ENCODE measurements at places on chromosomes 4 and X.

DNA sequence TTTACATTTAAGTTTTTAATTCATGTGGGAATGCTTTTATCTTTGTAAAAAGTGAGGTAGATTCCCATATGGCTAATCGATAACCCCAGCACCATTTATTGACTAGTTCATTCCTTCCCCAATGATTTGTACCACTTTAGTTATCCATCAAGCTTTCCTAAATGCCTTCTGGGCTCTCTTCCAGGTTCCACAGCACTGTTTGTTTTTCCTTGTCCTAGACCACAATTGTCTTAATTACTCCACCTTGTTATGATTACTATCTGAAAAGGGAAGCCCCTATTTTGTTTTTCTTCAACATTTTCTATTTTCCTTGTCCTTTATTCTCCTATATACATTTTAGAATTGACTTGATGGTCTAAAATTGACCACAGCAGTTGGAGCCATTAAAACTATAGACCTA lies 48.5 kb upstream of the GPRIN3 start:
- DNase-seq, result no peak

DNA sequence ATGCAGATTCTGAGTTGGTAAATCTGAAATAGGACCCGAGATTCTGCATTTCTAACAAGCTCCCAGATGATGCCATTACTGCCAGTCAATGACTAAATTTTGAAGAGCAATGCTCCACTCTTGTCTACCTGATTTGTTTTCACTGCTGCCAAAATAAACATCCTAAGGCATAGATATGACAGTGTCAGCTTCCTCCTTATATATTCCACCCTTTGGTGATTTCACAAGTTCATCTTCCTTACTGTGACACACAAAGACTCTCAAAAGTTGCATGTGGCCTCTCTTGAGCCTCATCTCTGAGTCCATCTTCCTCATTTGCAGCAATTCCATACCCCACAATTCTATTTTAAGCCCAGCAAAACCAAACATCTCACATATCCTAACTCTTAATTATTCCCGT lies 110.9 kb downstream of the FBXW7 start:
- no peak for DNase-seq

DNA sequence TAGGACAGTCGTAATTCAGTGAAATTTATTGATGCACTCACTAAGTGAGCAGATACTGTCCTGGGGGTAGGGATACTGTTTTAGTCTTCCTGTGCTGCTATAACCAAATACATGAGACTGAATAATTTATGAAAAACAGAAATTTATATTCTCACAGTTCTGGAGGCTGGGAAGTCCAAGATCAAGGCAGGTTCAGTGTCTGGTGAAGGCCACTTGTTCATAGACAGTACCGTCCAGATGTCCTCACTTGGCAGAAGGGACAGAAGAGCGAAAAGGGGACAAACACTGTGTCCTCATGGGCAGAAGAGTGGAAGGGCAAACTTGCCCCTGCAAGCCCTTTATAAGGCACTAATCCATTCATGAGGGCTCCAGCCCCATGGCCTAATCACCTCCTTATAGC lies 45.6 kb downstream of the PGRMC2 start:
- no peak for DNase-seq

GRCh38 chr4:122602277-122603142 lies 18.4 kb downstream of the IL21 start:
- no peak for DNase-seq

- no peak for DNase-seq
These were observed 65.6 kb downstream of the NBDY start for GRCh38 chrX:56794404-56795230.

DNA sequence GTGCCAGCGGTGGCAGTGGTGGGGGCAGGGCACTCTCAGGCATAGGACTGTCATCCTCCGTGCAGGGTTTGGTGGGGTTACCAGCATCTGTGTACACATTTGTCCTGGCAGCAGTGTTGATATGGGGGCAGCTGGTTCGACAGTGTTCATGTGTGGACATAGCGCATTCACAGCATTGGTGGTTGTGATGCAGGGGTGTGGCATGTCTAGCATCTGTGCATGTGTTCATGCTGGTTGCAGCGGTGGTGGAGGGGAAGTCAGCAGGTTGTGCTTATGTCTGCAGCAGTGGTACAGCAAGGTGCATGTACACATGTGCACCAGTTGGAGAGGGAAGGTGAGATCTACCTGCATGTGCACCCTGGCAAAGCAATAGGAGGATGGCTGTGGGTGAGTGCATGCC lies 75.3 kb upstream of the ZXDB start:
- DNase-seq, result no peak

DNA sequence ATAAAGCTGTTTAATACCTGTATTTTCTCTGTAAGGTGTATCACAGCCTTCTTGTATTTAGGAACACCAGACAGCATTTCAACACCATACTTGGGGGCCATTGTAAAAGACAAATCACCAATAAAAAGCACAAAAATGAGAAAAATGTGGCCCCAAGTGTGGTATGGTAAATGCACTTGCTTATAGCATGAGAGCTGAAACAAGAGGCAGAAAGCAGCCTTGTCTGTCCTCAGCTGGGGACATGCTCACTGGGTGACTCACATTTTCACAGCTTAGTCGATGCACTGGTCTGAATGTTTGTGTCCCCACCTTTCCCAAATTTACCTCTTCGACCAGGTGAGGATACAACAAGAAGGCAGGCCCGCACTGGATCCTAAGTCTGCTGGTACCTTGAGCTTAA lies 639.7 kb upstream of the AGA start:
- no peak for DNase-seq

- no peak for DNase-seq
These were observed 78.9 kb downstream of the IL21 start for GRCh38 chr4:122541996-122542395.

GRCh38 chr4:100736641-100737451 lies 219.0 kb upstream of the EMCN start:
- DNase-seq, result no peak

- DNase-seq, result no peak
These were observed 29.9 kb downstream of the ZDHHC9 start for GRCh38 chrX:129813662-129814368.

GRCh38 chrX:50111742-50112141 lies 89.1 kb downstream of the AKAP4 start:
- DNase-seq, result no peak

DNA sequence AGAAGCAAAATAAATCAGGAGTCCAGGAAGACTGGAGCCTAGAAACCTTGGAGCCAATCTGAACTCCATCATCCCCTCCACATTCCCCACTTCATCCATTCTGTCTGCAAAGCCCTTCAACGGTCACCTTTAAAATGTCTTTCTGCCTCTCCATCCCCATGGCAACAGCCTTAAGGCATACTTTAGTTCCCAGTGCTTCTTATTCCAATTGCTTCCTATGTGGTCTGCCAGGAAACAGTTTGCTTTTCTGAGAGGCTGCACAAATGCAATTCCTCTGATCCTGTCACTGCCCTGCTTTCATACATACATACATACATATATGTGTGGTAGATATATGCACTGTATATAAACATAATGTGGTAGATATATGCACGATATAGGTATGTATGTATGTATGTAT lies 786 bp upstream of the MAGEH1 start:
- no peak for DNase-seq

DNA sequence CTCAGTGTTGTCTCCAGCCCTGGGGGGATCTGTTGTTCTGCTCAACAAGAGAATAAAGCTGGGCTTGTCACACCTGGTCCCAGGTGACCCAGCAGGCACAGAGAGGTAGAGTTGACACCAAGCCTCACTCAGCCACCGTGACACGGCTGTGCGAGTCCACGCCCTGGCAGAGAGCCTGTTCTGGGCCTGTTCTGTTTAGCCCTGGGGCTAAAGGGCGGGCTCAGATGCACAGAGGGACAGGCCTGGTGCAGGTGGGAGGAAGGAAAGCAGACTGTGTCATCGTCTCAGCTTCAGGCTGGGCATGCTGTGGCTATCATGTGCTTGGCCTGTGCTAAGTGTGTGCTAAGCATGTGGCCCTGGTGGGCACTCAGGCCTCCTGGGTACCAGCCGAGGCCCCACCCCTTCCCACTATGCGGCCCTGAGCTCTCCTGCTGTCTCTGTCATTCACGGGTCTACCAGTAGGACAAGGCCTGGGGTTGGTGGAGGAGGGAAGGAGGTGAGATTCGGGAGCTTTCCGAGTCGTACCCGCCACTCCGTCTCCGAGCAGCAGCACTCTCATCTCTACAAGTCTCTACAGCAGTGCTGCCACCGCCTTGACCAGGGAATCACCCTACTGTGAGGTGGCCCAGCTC lies 10.8 kb downstream of the WFS1 start:
- DNase-seq, result no peak

DNA sequence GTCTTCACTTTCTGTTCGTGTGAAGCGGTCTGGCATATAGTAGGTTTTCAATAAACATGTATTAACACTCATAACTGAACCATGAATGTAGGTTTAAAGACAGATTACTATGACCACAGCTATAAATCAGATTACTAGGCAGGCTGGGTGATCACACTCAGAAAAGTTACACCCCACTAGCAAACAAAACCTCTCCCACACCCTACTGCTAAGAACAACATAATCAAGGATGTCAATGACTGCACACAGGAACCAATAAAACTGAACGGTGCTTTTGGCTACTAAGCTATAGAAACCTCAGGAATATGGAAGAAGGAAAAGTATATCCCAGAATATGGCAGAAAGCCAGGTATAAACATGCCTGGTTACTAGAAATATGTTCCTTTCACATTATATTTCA lies 676.9 kb downstream of the SMARCA1 start:
- no peak for DNase-seq

DNA sequence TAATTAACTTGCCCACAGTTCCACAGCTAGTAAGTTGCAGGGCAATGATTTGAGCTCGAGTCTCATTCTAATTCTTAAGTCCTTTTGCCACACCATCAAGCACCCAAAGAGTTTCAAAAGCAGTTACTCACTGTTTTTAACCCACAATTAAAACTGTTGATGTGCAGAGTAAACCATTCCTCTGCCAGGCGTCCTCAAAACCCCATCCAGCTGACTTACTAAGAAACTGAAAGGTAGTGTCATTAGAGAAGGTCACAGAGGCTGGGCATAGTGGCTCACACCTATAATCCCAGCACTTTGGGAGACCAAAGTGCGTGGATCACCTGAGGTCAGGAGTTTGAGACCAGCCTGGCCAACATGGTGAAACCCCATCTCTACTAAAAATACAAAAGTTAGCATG lies 121.7 kb downstream of the CHIC2 start:
- no peak for DNase-seq

- no peak for DNase-seq
These were observed 1.4 kb downstream of the CCNI start for GRCh38 chr4:77074381-77074831.

DNA sequence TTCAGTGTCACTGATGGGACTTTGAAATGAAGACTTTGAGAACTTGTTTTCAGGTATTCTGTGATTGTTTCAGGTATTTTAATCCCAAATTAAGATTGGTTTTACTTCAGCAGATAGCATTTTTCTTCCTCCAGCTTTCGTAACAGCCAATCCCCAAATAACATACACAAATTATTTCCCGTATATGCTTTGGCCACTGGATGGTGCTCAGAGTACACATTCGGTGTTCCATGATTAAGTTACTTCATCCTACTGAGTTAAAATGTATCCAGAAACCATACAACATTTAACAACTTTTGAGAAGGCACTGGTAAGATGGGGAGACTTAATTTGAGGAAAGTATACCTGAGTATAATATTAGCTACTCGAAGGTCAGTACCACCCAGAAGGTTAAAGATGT lies 233.4 kb upstream of the FAM47A start:
- no peak for DNase-seq

- DNase-seq, result no peak
These were observed 44.1 kb downstream of the DTHD1 start for GRCh38 chr4:36325499-36325898.

- no peak for DNase-seq
These were observed 2.7 kb downstream of the PDLIM5 start for GRCh38 chr4:94454405-94454804.

DNA sequence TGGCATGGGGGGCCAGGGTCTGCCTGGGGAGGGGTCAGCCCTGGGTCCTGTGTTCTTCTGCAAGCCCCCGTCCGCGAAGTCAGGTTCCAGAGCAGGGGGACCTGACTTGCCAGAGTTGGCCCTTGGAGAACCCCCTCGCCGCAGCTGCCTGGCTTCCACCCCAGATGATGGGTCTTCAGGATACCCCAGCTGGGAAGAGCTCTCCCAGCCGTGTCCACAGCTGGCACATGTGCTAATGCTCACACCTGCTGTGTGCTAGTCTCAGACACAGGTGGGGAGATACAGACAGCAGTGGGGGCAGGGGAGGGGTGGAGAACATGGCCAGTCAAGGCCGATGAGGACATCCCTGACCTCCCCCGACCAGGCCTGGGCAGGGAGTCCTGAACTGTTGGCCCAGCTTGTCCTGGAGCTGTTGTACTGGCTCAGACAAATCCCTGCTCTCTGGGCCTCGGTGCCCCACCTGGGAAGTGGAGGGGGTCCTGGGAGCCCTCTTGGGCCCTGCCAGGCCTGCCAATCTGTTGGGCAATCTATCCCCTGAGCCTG lies 3.5 kb downstream of the ADRA2C start:
- DNase-seq, result no peak

GRCh38 chr4:122759639-122760310 lies 27.3 kb downstream of the BBS12 start:
- DNase-seq, result no peak

GRCh38 chrX:110267874-110268273 lies 50.0 kb downstream of the AMMECR1 start:
- no peak for DNase-seq

- DNase-seq, result no peak
These were observed 121.2 kb downstream of the MANBA start for GRCh38 chr4:102639598-102639997.

DNA sequence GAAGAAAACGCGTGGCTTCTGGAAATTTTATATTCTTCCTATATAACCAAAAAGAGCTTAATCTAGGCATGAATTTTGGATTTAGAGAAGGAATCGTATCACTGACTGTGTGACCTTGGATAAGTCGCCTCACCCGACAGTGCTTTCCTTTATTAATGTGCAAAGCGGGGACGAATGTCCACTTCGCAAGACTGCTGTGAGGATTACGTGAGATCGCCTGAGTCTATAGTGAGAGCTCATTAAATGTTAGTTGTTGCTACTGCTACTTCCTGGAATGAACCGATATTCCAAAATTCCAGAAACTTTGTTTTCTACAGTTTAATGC lies 448 bp upstream of the TBC1D8B start:
- no peak for DNase-seq

GRCh38 chr4:63693321-63693720 lies 715.9 kb downstream of the TECRL start:
- no peak for DNase-seq

DNA sequence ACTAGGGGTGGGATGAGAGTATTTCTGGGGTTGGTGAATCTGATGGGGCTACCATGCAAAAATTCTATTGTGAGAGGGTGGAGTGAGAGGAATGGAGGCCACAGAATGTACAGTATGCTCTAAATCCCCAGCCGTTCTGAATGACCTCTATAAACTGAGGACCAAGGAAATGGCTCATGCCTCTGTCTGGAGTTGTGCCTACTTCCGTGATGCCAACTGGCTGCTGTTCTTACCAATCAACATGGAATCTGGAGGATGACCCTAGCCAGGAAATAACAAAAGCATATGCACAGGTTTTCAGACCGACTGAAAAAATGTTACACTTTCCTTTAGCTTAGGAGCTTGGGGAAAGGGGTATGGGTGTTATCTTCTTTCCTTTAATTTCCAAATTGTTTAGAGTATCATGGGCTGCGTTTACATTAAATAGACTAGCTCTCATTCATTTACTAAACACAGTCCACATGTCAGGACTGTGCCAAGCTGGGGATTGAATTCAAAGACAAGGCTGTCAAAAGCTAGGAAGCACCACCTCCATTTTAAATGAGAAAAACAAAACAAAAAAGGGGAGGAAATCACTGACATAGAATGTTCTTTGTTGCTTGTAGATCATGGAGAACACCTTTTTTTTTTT lies 20.2 kb upstream of the CCKAR start:
- no peak for DNase-seq

GRCh38 chr4:88628746-88629145 lies 36.5 kb downstream of the HERC3 start:
- DNase-seq, result no peak
